ENCODE measurements at places on chromosomes 13 and 19. TPM values are rescaled to one million over a fixed set of nuclear protein-coding genes. Genes with fewer than 3 reads are reported as not detected.

The ALG5 gene
- 135 TPM for polyA plus RNA-seq

The CYP2S1 gene
- polyA plus RNA-seq, result 0.17 TPM

The TMEM190 gene
- polyA plus RNA-seq, result not detected

The FXYD5 gene
- polyA plus RNA-seq, result 262 TPM

The RYR1 gene
- not detected for polyA plus RNA-seq

The IGFL3 gene
- not detected for polyA plus RNA-seq

The LGALS7B gene
- polyA plus RNA-seq, result not detected

The ZNF274 gene
- polyA plus RNA-seq, result 20.2 TPM

The ARID3A gene
- 1.4 TPM for polyA plus RNA-seq

The PRSS57 gene
- 6.3 TPM for polyA plus RNA-seq

The CEACAM8 gene
- polyA plus RNA-seq, result not detected

The CCDC169 gene
- polyA plus RNA-seq, result not detected

The ZNF229 gene
- 0.21 TPM for polyA plus RNA-seq

The CYP2A6 gene
- polyA plus RNA-seq, result not detected

The CGB7 gene
- not detected for polyA plus RNA-seq

The ANGPTL8 gene
- not detected for polyA plus RNA-seq

The CYP4F2 gene
- not detected for polyA plus RNA-seq

The DCT gene
- polyA plus RNA-seq, result 0.12 TPM

The CYP2A7 gene
- not detected for polyA plus RNA-seq

The NKPD1 gene
- polyA plus RNA-seq, result 0.18 TPM

The CXCL17 gene
- not detected for polyA plus RNA-seq

The JOSD2 gene
- polyA plus RNA-seq, result 28.2 TPM

The MRPS31 gene
- 33.4 TPM for polyA plus RNA-seq

The ZSCAN1 gene
- 0.46 TPM for polyA plus RNA-seq

The ADGRL1 gene
- 0.52 TPM for polyA plus RNA-seq

The ZSCAN5B gene
- polyA plus RNA-seq, result not detected

The SYNE4 gene
- polyA plus RNA-seq, result not detected

Measured in immature natural killer cell (primary cell).